ENCODE measurements at places on chromosomes 11 and 22.

- no peak for DNase-seq
These were observed 38.5 kb downstream of the TRAF6 start for GRCh38 chr11:36471577-36471976.

DNA sequence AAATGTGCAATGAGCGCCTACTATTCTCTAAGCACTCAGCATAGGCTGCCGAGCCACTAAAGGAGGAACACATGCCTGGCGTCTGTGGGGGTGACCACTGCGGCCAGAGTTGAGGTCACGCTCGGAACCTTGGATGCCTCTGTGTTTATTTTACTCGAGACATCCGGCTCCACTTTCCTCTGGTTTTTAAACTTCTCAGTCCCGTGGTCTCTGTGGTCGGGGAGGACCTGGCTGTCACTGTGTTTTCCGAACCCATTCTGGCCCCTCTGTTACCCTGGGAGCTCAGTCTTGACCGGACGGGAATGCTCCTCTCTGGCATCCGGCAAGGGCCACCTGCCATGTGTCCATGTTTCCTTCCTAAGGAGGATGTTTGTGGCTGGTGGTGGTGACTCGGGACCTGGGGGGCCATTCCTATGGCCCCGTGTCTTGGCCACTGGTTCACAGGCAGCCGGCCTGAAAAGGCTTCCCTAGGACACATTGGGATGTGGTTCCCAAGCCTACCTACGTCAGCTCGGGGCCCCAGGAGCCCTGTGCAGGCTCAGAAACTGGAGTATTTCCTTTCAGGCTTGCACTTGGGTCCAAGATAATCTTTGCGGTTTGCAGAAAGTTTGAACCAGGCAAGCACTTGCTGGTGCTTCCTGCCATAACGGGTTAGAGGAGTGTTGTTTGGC, 46.7 kb upstream of the PARVG start:
- no peak for DNase-seq

- no peak for DNase-seq
These were observed 50.6 kb downstream of the LDLRAD3 start for GRCh38 chr11:35994421-35994820.

DNA sequence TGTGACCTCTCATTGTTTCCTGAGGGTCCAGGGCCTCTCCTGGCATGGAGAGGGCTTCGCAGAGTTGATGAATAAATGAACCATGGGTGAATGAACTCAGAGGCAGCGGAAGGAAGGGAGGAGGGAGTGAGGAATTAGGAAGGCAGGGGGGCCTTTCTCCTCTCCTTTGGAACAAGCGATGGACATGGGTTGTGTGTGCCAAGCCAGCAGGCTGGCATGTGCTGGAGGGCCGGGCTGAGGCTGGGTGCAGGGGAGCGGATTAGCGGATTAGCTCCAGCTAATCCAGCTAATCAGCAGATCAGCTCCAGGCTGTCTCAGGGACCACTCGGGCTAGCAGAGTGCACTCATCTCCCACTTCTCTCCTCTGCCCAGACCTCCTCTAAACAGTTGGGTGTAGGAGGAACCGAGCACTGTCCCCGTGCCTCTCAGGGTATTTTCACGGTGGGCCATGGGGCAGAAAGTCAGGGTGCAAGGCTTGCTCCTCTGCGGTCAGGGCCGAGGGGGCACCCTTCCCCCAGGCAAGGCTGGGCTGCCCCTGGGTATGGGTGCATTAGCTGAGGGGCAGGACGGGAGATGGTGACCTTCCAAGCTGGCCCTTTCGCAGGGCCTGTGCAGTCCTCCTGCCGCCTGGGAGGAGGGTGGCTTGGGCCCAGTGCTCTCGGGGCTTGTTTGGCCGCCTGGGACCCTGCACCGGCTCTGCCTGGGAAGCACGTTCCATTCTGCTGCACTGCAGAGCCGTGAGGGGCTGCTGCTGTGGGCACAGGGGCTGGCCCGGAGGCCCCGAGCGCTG, 120.3 kb upstream of the B3GAT1 start:
- DNase-seq, result no peak

GRCh38 chr11:95536047-95536690, 253.4 kb downstream of the FAM76B start:
- no peak for DNase-seq

- no peak for DNase-seq
These were observed 78.9 kb upstream of the MPPED2 start for GRCh38 chr11:30665067-30665466.

GRCh38 chr11:118851970-118852369, 31.7 kb upstream of the CXCR5 start:
- no peak for DNase-seq

- no peak for DNase-seq
These were observed 11.1 kb downstream of the MCHR1 start for GRCh38 chr22:40690370-40690769.

Data from activated T-cell treated with anti-CD3 and anti-CD28 coated beads, Interleukin-2, amount 50 U/mL, for 48 hours (primary cell).